ENCODE measurements at places on chromosomes 2 and 18.

DNA sequence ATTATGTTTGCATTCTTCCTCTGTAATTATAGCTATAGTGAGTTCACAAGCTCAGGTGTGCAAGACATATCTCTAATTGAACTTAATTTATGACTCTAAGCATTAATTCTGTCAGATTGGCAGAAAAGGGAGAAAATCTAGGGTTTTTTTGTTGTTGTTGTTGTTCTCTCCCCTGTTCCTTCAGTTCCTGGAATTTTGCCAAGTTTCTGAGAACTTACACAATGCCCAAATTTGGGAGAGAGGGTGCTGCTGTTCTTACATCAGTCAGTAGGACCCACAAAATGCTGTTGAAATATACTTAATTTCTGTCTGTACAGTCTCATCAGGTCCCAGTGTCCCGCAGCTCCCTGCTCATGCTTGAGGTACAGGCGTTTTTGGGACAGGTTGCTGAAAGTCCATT is 221.8 kb upstream of the RBMS1 start:
- no peak for DNase-seq

- DNase-seq: no peak
These were observed 191.4 kb upstream of the VRK2 start for GRCh38 chr2:57855212-57855611.

GRCh38 chr2:152028182-152028862 is 70.5 kb downstream of the CACNB4 start:
- DNase-seq: no peak

DNA sequence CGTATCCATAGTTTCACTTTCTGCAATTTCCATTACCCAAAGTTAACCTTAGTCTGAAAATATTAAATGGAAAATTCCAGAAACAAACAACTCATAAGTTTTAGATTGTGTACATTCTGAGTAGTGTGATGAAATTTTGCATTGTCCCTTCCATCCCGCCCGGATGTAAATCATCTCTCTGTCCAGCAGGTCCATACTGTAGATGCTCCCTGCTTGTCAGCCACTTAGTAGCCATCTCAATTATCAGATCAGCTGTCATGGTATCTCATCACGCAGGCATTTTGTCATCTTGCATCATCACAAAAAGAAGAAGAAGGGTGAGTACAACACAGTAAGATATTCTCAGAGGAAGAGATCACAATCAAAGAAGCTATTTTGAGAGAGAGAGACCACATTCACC is 185.0 kb upstream of the STK17B start:
- no peak for DNase-seq

DNA sequence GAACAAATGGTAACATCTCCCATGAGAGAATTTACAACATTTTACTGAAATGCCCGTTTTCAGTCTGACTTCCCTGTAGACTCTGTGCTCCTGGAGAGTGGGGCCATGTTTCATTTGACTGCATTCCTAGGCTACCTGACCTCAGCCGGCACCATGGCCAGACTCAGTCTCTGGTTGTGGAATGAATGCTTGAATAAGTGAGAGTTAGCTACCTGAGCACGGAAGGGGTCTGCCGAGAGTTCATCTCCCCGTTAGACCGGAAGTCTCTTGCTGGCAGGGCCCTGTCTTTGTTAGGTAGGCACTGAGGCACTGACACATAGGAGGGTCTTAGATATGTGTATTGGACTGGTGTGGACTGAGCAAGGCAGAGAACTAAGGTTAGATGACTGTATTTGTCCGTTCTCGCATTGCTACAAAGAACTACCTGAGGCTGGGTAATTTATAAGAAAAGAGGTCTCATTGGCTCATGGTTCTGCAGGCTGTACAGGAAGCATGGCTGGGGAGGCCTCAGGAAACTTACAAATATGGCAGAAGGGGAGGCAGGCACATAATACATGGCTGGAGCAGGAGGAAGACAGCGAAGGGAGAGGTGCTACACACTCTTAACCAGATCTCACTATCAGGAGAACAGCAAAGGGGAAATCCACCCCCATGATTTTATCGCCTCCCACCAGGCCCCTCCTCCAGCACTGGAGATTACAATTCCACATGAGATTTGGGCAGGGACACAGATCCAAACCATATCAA is 271.2 kb downstream of the GLI2 start:
- no peak for DNase-seq

DNA sequence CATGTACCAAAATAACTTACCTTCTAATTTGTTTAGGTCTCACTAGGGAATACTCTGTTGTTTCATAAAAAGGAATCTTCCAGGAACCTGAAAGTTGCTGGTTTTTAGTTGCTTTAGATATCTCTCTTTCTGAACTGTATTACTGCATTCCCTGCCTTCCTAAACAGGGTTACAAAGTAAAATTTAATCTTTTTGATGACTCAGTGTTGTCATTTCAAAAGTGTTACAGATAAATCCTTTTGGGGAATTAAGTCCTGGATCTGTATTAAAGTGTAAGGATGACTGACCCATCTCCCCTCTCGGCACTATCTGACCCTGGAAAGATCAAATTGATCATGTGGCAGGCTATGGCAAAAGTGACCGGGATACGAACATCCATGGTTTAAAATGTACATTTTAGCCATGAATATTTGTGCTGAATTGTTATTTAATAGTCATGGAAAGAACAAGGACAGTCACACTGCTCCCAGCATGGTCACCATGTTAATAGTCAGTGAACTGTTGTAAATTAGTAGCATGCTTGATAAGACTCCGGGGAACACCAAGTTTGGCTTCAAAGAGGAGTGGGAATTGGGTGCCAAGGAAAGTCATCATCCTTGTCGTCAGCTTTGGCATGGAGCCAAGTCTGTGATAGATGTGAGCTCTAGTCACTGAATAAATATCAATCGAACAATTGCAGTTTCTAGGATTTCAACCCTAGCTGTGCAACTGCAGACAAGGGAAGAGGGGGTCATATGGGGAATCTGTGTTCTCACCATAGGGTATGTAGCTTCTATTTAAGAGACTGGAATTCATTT is 4.2 kb downstream of the PLEKHA3 start:
- DNase-seq: no peak

GRCh38 chr18:41989508-41989907 is 34.5 kb downstream of the PIK3C3 start:
- DNase-seq: no peak

DNA sequence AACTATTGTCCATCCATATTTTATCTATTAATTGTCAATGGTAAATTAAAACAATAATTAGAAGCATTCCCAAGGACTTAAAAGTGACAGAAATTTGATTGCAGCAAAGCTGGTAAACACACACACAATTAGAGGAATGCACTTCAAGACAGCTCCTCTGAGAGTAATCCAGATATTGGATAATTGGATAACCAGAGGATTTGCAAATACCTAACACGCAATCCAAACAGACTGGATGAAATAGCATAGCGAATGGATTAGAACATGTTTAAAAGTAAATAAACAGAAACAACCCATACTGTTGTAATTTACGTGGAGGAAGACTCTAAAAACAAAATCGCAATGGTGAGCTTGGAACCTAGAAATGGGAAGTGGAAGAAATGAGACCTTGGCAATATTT is 239.8 kb downstream of the METTL4 start:
- no peak for DNase-seq

DNA sequence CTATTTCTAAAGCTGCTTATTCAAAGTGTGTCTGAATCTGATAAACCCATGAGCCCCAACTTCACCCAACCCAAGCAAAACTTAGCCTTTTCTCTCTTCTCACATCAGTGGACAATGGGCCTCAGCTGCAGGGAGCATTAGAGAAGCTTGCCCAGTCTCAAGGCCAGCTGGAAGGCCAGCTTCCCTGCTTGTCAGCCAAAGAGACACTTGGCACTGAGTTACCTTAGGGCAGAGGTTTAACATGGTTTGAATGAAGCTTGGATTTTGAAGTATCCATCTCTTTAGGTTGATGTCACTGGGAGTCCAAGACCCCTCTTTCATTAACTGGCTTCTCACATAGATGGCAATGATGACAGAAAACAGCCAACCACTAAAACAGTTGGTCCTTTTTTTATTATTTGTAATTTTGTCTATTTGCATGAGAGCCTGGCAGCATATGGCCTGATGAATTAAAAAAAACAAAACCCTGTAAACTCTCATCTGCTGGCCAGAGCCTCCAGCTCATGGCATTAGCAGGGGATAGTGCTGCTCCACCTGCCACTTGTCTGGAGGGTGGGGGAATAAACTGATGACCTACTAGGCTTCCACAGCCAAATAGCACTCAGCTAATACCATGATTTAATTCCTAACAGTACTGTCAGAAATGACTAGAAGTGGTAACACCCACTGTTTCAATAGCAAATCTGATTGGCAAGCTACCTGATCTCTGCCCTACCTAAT is 137.0 kb downstream of the UBE2E3 start:
- DNase-seq: no peak

- no peak for DNase-seq
These were observed 34.2 kb downstream of the ALS2 start for GRCh38 chr2:201746551-201746950.

- no peak for DNase-seq
These were observed 21.7 kb upstream of the KLHL29 start for GRCh38 chr2:23363268-23363667.

DNA sequence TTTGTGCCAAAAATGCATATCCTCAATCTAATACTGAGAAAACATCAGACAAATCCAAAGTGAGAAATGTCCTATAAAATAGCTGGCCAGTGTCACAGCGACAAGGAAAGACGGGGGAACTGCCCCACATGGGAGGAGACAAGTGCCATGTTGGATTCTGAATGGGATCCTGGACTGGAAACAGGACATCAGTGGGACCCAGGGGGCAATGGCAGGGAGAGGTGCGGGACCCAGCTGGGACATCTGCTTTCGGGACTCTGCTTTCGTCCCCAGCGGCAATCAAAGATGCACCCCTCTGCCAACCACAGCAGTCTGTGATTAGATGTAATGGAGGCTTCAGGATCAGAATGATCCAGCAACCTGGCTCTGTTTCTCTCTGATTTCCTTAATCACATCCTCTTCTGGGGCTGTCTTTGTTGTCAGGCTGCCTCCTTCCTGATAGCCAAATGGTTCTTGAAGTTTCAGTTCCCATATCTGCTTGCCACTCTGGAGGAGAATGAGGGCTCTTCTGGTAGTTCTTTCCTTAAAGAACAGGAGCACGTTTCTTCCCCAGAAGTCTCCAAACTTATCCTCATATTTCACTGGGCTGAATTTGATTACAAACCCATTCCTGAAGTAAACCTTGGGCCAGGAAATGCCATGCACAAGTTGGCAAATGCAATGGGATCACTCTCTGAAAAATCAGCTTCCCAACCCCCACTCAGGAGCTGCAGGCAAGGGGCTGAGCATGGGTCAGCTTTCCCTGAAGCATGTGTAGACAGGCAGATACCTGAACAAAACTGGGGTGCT is 13.6 kb upstream of the PROC start:
- no peak for DNase-seq

DNA sequence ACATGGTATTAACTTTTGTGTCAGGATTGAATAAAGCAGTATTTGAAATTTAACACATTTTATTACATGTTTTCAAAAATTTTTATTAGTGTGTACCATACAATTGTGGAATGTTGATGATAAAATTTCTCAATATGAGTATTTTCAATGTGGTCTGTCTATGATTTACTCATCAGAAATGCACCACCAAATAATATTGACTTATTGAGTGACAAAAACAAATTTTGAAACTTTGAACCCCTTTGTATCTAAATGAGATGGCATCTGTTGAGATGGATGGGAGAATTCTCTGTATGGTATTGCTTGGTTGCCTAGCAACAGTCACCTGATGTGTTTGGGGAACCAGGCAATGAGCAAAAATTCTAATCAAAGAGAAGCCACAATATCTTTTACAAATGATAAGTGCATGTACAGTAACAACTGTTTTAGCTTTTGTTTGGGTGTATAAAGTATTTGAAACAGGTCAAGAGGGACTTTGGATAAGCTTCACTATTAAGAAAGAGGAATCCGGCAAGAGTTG is 400.1 kb downstream of the CCDC85A start:
- no peak for DNase-seq

DNA sequence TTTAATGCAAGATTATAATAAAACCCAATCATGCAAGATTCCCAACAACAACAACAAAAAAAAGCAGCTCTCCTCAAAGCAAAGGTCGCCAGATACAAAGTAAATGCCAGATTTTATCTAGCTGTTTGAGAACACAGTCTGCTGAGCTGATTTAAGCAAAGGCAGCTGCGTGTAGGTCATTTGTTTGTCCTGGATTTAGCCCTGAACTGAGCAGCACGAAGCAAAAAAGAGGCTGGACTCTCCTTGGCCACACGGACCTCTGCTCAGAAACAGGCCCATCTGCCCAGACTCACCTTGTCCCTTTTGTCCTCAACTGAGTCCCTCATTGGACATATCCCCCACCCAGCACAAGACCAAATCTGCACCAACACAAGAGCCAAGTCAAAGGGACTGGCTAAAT is 91.5 kb downstream of the PID1 start:
- DNase-seq: no peak

- DNase-seq: no peak
These were observed 4.5 kb upstream of the IL18RAP start for GRCh38 chr2:102418421-102418961.

DNA sequence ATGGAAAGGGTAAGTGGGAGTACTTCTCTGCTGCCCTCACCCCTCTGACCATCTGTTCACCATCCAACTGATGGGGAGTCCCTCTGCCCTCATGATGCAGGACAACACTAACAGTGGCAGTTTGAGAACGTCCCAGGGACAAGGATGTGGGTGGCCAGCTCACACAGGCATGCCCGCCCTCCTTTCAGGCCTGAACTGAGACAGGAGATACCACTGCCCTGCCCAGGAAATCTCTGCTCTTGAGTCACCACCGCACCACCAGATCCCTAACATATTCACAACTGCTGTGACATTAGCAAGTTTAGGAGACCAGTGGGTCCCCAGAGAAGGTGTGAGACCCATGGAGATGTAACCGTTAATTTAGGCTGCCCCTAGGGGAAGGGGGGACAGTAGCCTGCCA is 66.2 kb downstream of the TRAPPC8 start:
- DNase-seq: no peak

DNA sequence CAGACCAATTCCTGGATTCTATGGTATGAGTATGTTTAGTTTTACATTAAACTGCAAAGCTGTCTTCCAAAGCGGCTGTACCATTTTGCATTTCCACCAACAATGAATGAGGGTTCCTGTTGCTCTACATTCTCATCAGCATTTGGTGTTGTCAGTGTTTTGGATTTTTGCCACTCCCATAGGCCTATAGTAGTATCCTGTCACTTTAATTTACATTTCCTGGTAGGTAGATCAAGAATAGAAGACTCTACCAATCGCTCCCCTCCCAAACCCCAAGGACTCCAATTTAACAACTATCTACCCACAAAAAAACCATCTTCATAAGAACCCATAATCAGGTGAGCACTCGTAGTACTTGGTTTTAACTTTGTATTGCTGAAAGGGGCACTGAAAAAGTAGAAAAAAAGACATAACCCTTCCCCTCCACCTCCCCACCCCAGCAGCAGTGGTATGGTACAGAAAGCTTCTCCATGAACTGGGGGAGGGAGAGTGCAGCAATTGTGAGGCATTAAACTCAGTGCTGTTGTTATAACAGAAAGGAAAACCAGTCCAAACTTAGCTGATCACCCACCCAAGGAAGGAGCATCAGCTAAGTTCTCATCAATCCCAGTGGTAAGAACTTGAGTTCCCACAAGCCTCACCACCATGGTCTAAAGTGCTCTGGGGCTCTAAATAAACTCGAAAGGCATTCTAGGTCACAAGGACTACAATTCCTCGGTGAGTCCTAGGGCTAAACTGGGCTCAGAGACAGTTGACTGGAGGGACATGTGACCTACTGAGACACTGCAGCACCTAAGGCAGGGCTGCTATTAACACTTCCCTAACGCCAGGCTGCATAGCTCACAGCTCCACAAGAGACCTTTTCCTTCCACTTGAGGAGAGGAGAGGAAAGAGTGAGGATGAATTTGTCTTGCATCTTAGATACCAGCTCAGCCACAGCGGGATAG is 35.5 kb upstream of the CYTIP start:
- DNase-seq: no peak
